ENCODE measurements at places on chromosomes 6 and 20.

- DNase-seq: no peak
Observed at GRCh38 chr6:84492241-84493165, 265.1 kb upstream of the CEP162 start.

- DNase-seq: no peak
Observed at GRCh38 chr20:38610521-38610920, 8.9 kb downstream of the ARHGAP40 start.

DNA sequence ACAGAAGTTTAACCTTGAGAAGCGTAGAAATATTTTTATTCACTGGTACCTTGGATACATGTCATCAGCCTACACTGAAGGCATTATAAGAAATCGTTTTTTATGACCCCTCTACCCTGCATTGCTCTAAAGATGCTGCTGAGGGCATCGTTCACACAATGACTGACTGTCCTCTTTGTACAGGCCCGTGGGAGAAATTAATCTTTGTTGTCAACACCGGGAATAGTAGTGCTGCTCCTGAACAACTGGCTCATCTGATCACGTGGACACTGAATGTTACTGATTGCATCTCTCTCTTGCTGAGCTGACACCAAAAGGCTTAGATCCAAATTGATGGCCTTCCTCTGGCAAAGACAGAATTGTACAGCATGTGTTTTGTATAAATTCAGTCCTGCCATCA is 157.1 kb upstream of the SMLR1 start:
- no peak for DNase-seq

GRCh38 chr20:37894454-37894853 is 8.5 kb upstream of the VSTM2L start:
- DNase-seq: no peak

GRCh38 chr6:18511211-18511610 is 124.1 kb downstream of the RNF144B start:
- DNase-seq: no peak

GRCh38 chr6:85580878-85581267 is 12.8 kb downstream of the SNX14 start:
- no peak for DNase-seq

- DNase-seq: no peak
Observed at GRCh38 chr6:45812922-45813321, 202.7 kb downstream of the CLIC5 start.

GRCh38 chr6:90425161-90425641 is 128.6 kb upstream of the BACH2 start:
- no peak for DNase-seq

- DNase-seq: no peak
Observed at GRCh38 chr6:137775720-137776119, 91.3 kb upstream of the TNFAIP3 start.

GRCh38 chr6:27279513-27280063 is 32.1 kb downstream of the PRSS16 start:
- DNase-seq: no peak
